ENCODE measurements at places on chromosomes 2 and 18.

DNA sequence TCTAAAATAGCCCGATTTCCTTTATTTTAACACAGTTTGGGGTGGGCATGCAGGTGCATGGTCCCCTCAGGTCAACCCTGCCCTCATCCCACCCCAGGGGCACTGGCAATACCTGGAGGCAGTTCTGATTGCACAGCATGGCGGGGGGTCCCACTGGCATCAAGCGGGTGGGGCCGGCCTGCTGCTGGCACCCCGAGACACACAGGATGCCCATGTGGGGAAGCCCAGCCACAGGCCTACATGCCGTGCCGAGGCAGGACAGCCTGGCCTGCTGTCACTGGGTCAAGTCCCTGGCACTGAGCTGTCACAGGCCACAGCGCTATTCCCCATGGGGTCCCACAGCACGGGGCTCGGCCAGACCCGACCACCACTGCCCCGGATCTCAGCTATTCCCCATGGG, 11.9 kb upstream of the KCNG2 start:
- no peak for DNase-seq

GRCh38 chr2:6181926-6182325, 489.7 kb downstream of the SOX11 start:
- DNase-seq = no peak

DNA sequence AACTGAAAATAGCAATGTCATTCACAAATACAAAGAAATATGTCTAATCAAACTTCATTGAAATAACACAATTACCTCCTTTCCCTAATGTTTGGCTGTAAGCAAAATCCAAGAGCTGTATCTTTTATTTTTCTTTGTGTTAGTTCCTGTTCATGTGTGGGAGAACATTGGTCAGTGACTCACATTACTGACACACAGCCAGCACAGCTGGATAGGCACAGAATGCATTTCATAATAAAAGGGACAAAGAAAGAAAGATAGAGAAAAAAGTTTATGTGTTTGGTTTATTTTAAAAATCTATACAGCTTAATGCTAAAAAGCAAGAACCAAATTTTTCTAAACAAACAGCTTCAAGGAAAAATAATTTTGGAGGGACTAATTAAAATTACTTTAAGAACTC, 185.6 kb upstream of the COL3A1 start:
- DNase-seq = peak; percentile 90

GRCh38 chr2:27042985-27043634, 8.4 kb upstream of the AGBL5 start:
- DNase-seq = no peak

- no peak for DNase-seq
Measured at GRCh38 chr2:162710287-162710890, 128.2 kb downstream of the KCNH7 start.

DNA sequence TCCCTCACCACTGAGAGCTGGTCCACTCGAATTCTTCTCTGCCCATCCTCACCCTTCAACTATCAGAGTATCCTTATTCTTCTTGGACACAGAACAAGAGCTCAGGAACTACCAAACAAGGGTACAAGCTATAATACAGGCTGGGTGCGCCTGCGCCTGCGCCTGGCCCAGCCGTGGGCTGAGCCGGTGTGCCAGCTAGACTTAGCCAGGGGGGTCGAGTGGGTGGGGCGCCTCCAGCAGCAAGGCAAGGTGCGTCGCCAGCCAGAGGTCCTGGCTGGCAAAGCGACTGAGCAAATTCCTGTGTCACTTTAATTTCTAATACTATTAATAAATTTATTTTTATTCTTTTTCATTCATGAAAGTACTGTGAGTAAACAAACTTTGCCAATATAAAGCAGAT, 1072.6 kb upstream of the PIK3C3 start:
- no peak for DNase-seq

GRCh38 chr2:57597940-57598339, 448.7 kb upstream of the VRK2 start:
- DNase-seq = no peak

- DNase-seq = peak; percentile 18
Measured at GRCh38 chr18:80154293-80154692, 45.2 kb downstream of the ADNP2 start.

DNA sequence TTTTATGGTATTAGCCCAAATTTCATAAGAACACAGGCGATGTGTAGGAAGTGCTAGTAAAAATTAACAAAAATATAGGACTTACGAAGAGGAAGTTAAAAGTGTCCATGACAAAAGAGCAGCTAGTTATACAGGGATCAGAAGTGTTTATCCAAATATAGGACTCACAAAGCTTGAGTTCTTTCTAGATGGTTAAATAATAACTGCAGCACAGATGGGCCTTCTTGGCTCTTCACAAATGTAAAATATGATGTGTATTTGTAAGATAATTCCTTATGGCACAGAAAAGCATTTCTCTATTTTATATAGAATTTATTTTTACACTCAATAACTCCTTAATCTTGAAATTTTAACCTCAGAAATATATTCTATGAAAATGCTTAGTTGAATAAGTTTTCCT, 100.9 kb upstream of the SPHKAP start:
- no peak for DNase-seq

- peak; percentile 69 for DNase-seq
Measured at GRCh38 chr18:68519336-68519735, 195.6 kb downstream of the TMX3 start.

GRCh38 chr2:170524828-170525565, 190.1 kb upstream of the SP5 start:
- no peak for DNase-seq

GRCh38 chr18:48962252-48962993, 11.7 kb upstream of the SMAD7 start:
- no peak for DNase-seq

- peak; percentile 81 for DNase-seq
Measured at GRCh38 chr18:10234912-10235660, 219.3 kb upstream of the APCDD1 start.

DNA sequence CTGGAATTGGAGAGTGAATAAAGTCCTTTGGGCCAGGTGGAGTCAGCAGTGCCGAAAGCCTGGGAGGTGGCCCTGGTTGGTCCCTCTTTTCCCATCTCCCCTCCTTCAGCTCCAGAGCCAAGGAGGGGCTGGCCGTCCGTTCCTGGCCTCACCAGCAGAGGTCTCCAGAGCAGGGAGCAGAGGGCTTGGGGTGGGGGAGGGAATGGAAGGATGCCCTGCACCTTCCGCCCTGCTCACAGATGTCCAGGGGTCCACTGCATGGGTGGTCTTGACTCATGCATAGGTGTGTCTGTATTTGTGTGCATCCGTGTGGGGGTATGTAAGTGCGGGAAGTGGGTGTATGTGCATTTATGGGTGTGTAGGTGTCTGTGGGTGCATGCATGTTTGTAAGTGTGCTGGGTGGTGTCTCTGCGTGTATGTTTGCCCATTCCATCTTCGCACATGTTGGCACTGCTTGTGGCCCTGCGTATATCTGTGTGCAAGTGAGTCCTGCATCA, 201.8 kb downstream of the ZFP36L2 start:
- peak; percentile 67 for DNase-seq

DNA sequence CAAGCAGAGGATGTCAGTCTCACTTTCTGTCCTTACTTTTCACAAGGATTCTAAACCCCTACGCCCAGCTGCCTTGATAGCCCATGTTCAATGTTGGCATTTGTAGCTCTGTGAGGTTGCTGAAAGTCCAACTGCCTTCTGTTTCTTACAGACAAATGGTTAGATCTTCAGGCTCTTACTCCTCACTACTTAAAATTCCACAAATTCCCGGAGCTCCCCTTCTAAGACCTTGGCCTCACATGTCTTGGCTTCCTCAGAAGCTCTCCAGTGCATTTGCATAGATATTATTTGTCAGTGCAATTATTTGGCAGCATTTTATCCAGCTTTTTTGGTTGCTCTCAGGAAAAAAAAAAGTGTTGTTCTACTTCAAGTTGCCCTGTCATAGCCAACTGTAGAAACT, 453.7 kb upstream of the CELF4 start:
- no peak for DNase-seq

- DNase-seq = no peak
Measured at GRCh38 chr2:239166201-239166834, 234.5 kb downstream of the HDAC4 start.

DNA sequence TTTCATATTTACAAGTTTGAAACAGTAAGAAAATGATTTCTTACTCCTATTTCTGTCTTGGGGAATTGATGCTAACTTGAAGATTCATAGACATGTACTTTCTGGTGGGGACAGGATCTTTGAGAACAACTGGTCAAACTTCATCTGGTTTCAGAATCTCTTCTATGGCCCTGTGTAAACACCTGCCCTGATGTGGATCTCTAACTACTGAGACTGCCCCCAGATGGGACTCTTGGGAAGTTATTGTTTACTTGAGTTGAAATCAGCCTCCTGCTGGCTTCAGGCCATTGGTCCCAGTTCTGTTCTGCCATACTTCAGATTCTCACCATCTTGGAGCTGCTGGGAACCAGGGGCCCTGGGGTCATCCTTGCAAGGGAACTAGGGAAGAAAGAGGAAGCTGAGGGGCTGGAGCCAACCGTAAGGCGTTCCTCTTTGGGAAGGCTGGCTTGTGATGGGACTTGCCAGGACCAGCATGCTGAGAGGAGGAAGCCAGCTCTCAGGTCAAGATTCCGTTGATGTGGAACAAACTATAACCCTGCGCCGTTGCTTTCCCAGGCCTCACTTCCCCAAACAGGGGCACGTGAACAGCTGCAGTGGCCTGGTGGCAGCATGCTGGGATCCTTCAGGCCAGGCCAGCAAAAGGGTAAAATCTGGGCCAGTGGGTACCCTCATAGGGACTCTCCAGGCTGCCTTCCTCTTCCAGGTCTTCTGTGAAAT, 135.5 kb upstream of the CXCR4 start:
- DNase-seq = no peak

- DNase-seq = peak; percentile 48
Measured at GRCh38 chr2:140654565-140654964, 1476.3 kb downstream of the LRP1B start.

- no peak for DNase-seq
Measured at GRCh38 chr2:105127289-105127915, 89.5 kb downstream of the MRPS9 start.

DNA sequence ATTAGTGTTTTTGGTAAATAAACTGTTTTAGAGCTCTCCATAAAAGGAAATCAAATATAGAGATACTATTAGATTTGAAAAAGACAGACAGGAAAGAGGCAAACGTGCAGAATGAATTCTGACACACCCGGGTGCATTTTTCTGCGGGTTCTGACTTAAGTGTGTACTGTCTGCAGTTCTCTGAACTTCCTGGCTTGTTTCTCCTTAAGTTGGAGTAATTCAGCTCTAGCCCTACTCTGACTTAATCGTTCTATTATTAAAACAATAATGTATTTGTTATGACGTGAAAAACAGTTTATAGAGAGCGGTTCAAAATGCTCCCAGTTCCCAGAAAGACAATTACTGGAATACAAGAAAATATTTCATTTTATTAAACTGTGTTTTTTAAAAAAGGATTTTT, 305.9 kb downstream of the ARHGAP15 start:
- peak; percentile 27 for DNase-seq

DNA sequence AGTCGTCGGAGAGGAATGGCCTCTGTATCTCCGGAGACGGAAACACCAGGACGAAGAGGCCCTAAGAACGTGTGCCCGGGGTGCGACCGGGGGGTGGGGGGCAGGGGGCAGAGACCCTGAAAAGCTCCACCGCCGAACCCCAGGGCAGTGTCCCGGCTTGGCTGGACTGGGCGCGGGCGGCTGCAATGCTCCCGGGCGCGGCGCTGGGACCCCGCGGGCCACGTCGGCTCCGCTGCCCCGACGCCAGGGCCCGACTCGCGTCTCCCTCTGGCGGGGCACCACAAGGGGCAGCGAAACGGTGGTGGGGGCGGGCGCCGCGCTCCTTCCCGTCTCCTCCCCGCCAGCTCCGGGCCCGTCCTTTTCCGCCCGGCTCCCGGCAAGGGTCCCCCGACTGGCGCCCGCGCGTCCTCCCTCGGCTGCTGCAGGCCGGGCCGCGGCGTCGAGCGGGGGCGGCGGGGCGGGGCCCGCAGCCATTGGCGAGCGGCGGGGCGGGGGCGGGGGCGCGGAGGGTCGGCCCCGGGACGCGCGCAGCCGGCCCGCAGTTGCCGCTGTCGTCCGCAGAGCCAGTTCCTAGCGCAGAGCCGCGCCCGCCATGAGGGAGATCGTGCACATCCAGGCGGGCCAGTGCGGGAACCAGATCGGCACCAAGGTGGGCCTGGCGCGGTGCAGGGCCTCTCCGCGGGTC, at the start of gene TUBB6:
TSS of gene TUBB6 (plus strand) at position 541 of the 685 bp plus-strand sequence. CDS start at position 593, 52 bp downstream.
- peak; percentile 90 for DNase-seq

DNA sequence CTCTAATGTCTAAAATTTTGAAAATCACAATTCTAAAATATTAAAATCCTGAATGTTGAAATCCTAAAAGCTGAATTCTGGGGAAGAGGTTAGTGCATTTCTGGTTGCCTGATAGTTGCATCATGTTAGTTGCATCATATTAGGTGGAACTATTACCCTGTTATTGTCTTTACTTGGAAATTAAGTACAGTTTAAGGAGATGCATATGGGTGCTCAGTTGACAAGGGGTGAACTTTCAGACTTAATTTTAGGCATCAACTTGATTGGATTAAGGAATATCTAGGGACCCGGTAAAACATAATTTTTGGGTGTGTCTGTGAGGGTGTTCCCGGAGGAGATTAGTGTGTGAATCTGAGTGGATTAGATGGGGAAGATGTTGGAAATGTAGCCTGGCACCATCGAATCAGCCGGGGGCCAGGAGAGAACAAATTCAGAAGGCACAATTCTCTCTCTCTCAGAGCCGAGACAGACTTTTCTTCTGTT, 409.8 kb downstream of the PLCL1 start:
- DNase-seq = peak; percentile 4

DNA sequence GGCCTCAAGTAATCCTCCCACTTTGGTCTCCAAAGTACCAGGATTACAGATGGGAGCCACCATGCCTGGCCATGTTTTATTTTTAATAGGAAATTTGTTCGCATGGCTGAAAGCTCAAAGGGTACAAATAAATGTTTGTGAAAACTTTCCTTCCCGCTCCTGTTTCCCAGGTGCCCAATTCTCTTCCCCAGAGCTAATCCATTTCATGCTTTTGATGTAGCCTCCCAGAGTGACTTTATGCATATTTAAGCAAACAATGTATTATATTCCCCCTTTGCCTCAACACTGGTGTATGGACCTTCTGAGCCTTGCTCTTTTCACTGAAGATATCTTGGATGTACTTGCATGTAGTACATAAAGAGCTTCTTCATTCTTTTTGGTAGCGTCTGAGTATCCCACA, 52.5 kb upstream of the ITSN2 start:
- no peak for DNase-seq
